Iris pigment epithelial cell (primary cell): ENCODE measurements at places on chromosomes 2 and 18.
A peak's percentile ranks its signal among the peaks of the same experiment; 100 is the strongest.

DNA sequence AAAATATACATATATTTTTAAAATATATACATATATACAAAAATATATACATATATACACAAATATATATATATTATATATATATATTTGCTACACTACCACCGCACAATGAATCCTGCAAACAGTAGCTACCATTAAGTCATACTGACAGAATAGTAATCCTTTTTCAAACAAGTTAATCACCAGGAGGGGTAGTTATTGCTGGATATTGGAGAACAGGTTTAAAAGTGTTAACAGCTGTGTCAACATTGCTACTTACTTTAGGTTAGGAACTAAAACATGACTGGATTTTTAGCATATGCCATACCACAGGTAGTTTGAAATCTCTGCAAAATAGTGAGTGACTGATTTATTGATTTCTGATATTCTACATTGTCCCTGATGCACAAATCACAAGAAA, 529.1 kb upstream of the CDH7 start:
- DNase-seq: no peak

GRCh38 chr2:10301941-10302478, 694 bp upstream of the HPCAL1 start:
- DNase-seq: no peak

DNA sequence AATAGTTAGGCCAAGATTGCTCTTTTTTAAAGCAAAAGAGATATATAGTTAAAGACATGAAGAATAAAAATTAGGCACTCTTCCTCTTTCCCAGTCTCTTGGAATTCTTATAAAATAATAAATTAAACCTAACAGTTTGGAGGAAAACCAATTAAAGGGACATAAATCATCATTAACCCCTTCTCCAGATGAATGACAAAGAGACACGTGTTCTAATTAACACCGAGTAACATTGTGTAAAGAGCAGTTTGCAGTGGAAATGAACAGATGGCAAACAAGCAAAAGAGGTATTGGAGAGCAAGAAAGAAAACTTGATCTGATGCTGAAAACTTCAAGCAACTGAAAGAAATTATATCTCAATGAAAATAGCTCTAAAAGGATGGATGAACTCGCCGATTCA, 48.4 kb downstream of the BCL2 start:
- DNase-seq: no peak

DNA sequence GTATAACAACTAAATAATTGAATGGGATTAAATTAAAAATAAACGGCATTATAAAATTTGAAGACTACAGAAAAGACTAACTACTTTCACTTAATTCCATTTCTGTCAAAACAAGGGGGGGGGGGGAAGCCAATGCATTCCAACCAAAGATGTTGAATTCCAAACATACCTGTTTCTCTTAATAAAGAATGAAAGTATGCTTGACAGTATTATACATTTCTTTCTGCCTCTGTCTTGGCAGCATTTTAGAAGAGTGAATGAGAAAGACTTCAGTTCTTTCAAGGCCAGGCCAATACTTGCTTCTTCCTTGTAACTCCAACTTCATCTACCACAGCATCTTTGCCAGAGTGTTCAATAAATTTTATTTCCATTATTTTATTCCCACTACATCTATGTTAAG, 65.9 kb downstream of the PDE11A start:
- peak; percentile 60 for DNase-seq

DNA sequence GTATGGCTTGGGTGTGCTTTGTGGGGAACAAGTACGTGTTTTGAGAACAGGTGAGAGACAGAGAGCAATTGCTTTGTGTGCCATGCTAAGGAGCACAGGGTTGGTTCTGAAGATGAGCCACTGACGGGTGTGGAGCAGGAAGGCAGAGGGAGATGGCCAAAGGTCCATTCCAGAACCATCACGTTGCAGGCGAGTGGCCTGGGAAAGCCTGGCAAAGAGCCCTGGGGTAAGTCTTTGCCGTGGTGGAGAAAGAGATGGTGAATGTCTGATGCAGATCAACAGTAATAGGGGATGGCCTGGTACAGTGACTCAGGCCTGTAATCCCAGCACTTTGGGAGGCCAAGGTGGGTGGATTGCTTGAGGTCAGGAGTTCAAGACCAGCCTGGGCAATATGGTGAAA, 93.5 kb upstream of the ZNF521 start:
- no peak for DNase-seq

DNA sequence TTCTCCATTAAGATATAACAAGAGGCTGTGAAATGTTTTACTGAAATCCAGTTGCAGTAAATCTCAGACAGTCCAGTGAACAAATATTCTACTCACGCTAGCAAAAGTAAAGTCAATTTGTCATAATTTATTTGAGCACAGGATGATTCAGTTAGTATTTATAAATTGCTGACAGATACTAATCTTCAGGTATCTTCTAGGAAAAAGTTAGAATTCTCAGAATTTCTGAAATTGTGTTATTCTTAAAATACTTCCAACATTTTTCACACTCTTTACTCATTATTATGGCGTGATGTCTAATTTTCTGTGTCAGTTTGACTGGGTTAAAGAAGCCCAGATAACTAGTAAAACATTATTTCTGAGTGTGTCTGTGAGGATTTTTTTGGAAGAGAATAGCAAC, 460.2 kb upstream of the ACVR2A start:
- DNase-seq: no peak

DNA sequence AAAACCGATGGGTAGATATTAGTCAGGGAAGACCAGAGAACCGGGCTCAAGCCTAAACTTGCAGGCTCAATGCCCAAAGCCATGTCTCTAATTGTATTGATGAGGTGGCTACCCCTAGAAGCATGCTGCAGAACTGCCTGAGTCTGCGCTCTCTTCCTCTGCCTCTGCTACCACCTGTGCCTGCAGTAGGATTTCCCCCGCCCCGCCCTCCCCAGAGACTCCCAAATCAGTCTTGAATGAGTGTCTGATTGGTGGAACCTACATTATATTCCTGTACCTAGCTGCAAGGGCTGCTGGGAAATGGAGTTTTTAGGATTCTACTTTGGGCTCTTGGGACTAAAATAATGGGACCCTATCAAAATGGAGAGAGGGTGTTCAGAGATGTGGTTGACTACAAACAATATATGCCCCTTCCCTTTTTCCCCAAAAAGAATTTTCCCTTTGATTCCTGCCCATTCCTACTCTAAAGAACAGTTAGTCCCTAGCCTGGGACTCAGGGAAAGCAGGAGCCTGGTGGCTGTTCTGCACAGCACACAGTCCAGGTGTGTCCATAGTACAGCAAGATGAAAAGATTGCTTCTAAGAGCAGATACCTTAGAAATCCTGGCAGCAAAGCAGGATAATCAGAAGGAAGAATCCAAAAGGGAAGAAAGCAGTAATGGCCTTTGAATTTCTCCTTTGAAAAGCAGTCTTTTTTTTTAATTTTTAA, 12.5 kb downstream of the GRP start:
- no peak for DNase-seq

- DNase-seq: no peak
These were observed 10.2 kb downstream of the INSIG2 start for GRCh38 chr2:118098307-118099030.

GRCh38 chr18:68532328-68532885, 182.5 kb downstream of the TMX3 start:
- DNase-seq: peak; percentile 31
